Peyer's patch (tissue), 4 donors: ENCODE measurements at places on chromosomes 7 and 10.

- no peak for DNase-seq
Observed at GRCh38 chr10:71921324-71922027, 42.7 kb upstream of the CHST3 start.

GRCh38 chr10:15802375-15802949, 57.8 kb downstream of the MINDY3 start:
- DNase-seq, result no peak

DNA sequence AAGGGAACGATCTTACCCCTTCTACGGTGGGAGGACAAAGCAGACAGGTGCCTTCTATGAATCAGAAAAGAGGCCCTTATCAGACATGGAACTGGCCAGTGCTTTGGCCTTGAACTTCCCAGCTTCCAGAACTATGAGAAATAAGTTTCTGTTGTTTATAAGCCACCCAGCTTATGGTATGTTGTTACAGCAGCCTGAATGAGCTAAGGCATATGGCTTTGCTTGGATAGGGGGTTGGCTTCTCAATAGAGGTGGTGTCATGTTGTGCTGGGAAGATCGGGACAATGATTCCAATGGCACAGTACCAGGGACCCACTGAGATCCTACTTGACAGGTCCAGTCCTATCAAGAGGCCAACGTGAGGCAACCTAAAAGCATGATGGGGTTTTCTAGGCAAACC, 183.4 kb upstream of the BMPER start:
- no peak for DNase-seq

- no peak for DNase-seq
Observed at GRCh38 chr10:122847782-122848604, 2.3 kb upstream of the CUZD1 start.

DNA sequence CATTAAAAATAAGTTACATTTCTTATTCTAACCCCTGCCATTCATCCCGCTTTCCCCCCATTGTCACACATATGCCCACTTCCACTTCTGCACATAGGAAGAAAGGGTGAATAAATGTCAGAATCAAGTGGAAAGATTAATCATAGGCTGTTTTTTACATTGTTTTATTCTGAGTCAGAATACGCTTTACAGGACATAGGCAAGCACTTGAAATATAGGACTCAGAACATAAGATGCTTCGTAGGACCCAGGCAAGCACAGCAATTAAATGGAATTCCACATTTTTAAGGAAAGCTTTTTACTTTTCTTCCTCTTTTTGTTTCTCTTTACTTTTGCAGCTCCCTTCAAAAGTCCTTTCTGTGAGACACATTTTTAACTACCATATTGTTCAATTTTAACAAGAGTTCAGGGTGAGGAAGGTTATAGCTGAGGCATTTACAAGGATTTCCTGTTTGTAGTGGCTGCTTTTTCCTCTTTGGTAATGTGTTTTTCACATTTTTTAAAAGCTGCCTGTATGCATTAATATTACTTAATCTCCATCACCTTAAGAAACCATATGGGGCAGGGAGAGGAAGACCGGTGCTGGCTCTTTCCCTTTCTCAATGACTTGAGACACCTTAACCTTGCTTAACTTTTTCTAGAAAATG, 130.0 kb downstream of the TES start:
- DNase-seq, result no peak

- no peak for DNase-seq
Observed at GRCh38 chr10:32293581-32293980, 53.4 kb downstream of the EPC1 start.

GRCh38 chr10:78255796-78256638, 222.4 kb downstream of the RPS24 start:
- no peak for DNase-seq

- peak; percentile 62 for DNase-seq
Observed at GRCh38 chr7:21944616-21945453, 864 bp downstream of the CDCA7L start.

- DNase-seq, result no peak
Observed at GRCh38 chr7:81721437-81721836, 48.4 kb downstream of the HGF start.

DNA sequence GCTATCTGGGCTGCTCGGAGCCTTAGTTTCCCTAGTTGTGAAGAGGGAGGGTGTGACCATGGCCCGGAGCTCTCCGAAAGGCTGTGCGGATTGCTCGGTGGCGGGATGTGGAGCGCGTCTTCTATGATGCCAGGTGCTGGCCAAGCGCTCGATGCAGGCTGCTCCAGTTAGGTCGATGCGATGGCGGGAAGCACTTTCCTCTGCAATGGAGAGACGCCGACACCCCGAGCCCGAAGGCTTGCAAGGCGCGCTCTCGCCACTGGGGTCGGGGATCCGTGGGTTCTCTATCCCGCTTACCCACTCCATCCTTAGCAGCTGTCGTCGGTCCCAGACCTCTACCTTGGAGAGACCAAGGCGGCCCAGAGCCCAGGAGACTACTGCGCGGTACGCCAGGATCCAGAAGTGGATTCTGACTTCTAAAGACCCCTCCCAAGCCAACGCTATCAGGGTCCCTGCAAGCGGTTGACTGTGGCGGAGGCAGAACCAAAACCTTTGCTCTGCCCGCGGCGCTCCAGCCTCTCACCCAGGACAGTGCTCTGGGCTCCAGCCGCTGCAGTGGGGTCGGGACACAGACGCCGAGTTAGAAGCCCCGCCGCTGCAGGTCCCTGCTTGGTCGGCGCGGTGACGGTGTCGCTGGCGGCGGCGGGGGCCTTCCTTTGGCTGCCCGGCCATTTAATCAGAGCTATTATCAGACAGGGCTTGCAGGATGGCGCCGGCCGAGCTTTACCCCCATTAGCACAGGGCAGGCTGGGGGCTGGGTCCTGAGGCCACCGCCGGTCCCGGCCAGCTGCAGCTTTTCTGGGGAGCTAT, 7.8 kb upstream of the TBX20 start:
- no peak for DNase-seq

DNA sequence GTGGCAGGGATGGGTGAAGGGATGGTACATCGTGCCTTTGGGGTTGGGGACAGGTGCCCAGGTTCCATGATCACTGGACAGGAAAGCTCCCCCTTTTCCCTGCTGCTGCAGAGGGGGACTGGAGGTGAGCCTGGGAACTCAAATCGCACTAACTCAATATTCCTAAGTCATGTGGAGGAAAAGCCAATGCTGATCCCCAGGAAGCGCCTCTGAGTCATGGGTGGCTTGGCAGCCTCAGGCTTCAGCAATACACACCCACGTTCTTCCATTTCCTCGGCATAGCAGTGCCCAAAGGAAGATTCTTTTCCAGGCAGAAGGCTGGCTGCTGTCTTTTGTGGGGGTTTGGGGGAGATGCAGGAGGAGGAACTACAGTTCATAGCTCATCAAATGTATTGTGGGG, 165.8 kb downstream of the CCDC3 start:
- no peak for DNase-seq

GRCh38 chr10:112509558-112510291, 62.7 kb downstream of the VTI1A start:
- no peak for DNase-seq

DNA sequence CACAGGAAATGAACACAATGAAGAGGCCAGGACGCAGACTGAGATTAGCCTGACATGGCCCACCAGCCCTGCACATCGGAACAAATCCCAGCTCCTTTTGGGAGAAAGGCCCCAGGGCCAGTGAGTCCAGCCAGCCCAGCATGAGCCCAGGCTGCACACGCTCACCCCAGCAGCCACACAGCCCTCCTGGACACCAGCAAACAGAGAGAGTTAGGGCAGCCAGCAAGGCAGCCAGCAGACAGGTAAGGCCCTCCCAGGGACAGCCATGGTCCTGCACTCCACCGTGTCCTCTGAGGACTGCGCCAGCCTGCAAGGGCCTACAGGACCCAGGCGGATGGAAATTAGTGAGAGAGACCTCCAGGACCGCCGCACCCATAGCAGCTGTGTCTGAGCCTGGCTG, 8.1 kb upstream of the GRID1 start:
- peak; percentile 36 for DNase-seq

GRCh38 chr10:63219749-63220148, 86.6 kb downstream of the NRBF2 start:
- DNase-seq, result no peak

DNA sequence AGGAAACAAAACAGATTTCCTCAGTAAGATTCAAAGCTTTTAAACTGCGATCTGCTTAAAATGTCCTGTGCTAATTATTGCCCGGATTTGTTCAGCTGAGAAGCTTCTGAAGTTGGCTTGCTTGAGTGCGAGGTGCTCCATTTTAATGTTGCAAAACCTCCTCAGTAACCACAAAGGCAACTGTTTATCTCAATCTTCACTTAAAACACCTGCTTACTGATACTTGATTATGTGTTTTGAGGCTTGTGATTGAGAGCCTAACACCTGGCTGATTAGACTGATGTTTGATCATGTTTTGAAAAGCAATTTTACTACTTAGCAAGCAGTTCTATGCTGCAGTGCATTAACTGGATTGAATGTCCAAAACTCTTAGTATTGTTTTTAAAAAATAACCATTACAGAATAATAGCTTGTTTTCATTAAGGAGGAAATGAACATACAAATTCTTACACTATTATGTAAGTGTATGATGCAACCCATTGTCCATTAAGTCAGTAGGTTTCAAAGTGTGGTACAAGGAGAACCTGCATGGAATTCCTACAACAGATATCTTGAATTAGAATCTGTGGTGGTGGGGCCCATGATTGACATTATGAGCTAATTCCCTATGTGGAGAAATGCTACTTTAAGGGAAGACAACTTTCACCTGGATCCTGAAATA, 96.9 kb upstream of the FAM180A start:
- no peak for DNase-seq

- DNase-seq, result no peak
Observed at GRCh38 chr10:108060246-108060645, 895.7 kb upstream of the SORCS1 start.

DNA sequence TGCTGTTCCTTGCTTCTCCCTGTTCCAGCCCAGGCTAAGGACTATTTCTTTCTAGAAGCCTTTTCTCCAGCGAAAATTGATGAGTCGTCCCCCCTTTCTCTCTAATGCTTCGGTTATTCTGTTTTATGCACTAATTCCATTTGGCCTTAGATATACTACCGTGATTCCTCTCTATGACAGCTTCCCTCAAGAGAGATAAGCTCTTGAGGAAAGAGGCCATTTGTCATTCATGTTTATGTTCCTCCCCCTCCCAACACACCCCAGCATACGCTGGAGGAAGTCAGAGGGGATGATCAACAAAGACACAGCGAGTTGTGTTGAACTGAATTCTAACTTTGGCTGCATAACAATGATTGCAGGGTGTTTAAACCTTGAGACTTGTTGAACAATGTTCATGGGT, 198.8 kb downstream of the BMPER start:
- no peak for DNase-seq

DNA sequence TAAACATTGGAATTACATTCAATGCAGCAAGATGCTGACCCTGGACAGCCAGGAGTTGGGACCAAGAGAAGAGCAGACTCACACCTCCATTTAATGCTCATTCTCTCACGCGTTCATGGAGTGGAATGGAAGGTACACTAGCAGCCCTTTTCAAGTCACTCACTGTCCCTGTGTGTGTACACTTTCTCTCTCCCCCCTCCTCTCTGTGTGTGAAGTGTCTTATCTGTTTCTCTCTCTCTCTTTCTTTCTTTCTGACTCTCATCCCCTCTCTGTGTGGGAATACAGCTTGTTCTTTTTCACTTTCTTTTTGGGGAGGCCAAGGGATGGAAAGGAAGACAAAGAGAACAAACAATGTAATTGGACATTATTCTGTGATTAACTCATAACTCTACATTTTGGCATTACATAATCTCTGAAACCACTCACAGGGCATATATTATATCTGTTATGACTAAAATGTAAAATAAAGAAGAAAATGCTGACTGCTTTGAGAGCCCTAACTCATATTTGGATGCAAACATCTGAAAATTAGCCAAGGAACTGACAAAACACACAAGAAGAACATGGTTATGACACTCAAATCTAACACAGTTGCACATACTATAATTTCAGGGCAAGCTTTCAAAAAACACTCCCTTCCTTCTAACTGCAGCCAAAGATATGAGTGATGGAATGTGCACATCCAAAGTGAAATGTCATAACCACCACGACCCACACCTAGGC, 188.8 kb downstream of the PARD3 start:
- DNase-seq, result no peak

DNA sequence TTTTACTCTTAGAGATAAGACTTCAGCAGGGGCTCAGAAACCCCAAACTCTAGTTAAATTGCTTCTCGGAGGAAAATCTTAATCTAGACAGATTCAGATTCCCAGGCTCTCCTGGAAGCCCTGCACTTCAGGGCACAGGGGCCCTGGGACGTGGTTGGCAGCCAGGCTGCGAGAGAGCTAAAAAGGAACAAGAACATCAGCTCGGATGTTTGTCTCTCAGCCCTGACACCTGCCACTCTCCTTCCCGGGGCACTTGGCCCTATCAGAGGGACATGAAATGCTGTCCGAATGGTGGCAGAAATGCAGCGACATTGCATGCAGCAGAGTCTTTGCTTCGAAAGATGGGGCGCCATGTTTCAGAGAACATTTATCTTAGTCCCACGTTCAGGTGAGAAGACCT, 166.8 kb downstream of the CCDC3 start:
- DNase-seq, result no peak

DNA sequence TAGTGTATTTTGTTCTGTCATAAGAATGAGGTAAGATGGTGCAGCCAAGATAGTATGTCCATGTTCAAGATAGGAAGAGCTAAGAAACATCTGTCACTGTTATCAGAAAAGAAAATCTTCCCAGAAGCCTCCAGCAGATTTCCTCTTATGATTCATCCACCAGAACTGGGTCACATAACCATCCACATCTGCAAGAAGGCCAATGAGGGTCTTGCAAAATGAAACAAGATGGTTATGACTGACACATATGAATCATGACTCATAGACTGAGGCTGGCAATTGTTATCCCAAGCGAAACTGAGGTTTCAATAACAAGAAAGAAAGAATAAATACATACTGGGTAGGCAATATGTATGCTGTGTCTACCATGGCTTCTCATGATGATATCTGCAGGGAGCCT, 30.3 kb downstream of the CCNJ start:
- DNase-seq, result no peak

DNA sequence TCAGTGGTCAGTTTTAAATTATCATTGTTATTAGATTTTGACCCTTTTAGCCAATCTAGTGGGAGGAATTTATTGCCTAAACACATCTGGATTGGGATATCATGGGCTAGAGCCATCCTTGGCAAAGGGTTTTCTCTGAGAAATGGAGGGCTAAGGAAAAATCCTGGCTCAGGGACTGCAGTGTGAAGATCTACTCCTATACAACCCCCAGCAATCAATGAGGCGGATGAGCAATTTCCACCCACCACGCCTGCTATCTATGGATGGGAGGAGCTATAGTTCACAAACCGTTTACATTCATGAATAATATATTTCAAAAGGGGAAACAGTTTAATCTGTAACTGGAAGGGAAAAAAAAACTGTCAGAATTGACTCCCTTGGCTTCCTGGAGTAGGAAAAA, 2.7 kb downstream of the CAV1 start:
- no peak for DNase-seq

DNA sequence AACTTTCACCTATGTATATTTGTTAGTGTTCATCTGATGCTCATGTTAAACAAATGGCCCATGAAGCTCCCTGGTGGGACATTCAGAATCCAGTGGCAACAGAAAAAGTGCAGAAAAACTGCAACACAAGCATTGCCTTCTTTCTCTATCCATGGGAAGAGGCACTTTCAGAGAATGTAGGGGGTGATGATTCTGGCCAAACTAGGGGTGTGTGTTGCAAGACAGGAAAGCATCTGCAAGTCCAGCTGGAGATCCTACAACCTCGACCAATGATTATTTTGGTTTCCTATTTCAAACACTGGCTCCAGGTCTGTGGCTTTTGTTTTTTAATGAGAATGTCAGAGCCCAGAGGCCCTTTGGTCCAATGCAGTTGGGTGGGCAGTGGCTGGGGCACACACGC, 198.7 kb downstream of the CXCL12 start:
- DNase-seq, result no peak
